ENCODE measurements at places on chromosomes 4 and X. TPM values are rescaled to one million over a fixed set of nuclear protein-coding genes. Genes with fewer than 3 reads are reported as not detected.

Gene IL1RAPL2
- not detected for total RNA-seq

GRCh38 chr4:74038425-74039314 is at the start of gene CXCL3:
TSS of gene CXCL3 (minus strand) at chr4:74038689. CDS start at chr4:74038611, 78 bp downstream.
- DNase-seq, result peak; percentile 92

- DNase-seq, result no peak
Measured at GRCh38 chrX:78316265-78316664, 11.1 kb downstream of the CYSLTR1 start.

DNA sequence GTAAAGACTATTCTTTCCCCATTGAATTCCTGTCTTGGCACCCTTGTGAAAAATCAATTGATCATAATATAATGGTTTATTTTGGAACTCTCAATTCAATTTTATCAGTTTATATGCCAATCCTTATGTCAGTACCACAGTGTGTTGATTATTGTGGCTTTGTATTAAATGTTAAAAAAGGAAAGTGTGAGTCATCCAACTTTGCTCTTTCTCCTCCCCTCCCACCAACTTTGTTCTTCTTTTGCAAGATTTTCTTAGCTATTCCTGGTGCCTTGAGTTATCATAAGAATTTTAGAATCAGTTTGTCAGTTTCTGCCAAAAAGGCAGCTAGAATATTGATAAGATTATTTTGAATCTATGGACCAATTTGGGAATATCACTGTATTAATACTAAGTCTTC is 11.2 kb upstream of the RNF175 start:
- no peak for DNase-seq

DNA sequence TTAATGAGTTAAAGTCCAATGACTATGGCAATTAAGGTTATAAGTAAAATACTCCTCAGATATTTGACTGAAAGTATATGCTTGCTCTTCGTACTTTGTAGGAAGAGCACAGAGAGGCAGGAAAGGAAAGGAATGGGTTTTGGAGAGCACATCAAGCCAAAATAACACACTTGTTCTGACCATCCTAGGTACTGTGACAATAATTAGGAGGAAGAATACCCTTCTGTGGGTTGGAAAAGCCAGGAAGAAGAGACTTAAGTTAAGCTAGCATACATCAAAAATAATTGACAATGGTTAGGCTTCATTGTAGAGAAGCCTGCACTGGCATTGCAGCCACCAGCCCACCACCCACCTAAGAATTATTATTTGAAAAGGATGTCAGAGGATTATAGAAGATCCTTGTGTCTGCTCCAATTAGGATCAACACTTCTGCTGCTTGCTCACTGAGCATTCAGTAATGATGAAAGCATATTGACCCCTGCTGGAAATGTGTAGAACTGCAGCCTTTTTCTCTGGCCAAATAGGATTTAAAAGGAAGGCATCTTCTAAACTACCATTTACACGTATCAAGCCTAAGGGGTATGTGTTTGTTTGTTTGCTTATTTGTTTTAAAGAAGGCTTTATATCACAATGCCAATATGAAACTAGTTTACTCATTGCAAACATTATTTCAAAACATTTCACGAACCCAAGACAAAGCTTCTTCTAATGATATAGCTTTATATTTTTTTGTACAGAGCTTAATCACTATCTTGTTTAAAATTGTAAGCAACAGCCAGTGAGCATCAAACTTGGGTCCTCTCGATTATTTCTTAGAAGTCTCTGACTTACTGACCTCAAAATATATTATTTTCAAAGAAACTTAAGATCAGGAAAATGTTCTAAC is 286.2 kb upstream of the TET2 start:
- DNase-seq, result no peak

All from right cardiac atrium (tissue), 5 donors.